Stimulated activated CD4-positive, alpha-beta T cell treated with anti-CD3 and anti-CD28 coated beads, Interleukin-12 subunit alpha, Interleukin-12 subunit beta, amount 100 ng/mL, for 48 hours (primary cell): ENCODE measurements at places on chromosomes 3 and 15.

GRCh38 chr3:39755100-39755499, 54.3 kb upstream of the MYRIP start:
- no peak for DNase-seq

- no peak for DNase-seq
These were observed 27.2 kb upstream of the PHLDB2 start for GRCh38 chr3:111831840-111832239.

GRCh38 chr3:104460477-104461406, 906.0 kb upstream of the ALCAM start:
- no peak for DNase-seq

- no peak for DNase-seq
These were observed 10.7 kb downstream of the CEP63 start for GRCh38 chr3:134496471-134497071.

- no peak for DNase-seq
These were observed 206.1 kb upstream of the UBE2E2 start for GRCh38 chr3:22996920-22997571.

DNA sequence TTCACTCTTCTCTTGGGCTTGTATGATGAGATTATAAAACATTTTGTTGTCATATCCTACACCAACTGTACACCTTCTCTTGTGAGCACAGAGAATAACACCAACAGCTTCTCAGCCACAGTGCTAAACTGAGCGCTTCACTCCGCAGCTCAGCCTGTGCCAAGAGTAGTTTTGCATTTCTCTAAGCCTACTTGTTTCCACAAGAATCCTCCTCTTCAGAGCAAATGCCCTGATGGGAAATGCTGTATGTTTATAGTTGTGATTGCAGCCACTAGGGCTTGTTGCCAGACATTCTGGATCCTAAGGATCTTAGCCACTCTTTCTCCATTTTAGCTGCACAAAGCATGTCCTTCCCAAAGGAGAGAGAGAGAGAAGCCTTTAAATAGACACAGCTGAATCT, 138.8 kb upstream of the PLXND1 start:
- DNase-seq, result no peak

GRCh38 chr3:164550857-164551256, 527.4 kb downstream of the SI start:
- no peak for DNase-seq

DNA sequence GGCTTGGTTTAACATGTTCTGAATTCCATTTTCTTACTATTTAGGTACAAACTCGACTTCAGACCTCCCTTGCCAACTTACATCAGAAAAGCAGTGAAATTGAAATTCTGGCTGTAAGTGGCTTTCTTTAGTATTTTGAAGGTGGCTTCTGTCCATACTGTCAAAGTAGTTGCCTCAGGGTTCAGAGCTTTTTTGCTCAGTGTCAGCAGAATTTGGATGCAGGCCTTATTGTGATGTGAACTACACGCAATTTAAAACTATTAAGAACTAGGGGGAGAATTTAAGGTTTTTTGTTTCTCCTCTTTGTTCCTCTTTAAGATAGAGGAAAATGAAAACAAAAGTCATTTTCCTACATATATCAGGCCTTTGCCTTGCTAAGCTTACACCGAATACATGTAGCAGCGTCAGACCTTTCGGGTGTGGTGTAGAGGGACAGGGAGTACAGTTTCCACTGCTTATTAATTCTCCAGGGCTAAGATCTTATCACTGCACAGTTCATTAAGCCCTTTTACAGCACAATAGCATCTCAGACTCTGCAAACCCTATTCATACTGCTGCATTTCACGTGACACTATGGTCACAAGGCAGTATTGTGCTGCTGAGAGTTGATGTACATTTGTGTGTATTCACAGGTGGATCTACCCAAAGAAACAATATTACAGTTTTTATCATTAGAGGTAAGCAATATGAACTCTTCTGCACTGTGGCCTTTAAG, 6.7 kb downstream of the SRP14 start:
- DNase-seq, result no peak

- DNase-seq, result no peak
These were observed 6.1 kb downstream of the GRAMD1C start for GRCh38 chr3:113844622-113845222.

DNA sequence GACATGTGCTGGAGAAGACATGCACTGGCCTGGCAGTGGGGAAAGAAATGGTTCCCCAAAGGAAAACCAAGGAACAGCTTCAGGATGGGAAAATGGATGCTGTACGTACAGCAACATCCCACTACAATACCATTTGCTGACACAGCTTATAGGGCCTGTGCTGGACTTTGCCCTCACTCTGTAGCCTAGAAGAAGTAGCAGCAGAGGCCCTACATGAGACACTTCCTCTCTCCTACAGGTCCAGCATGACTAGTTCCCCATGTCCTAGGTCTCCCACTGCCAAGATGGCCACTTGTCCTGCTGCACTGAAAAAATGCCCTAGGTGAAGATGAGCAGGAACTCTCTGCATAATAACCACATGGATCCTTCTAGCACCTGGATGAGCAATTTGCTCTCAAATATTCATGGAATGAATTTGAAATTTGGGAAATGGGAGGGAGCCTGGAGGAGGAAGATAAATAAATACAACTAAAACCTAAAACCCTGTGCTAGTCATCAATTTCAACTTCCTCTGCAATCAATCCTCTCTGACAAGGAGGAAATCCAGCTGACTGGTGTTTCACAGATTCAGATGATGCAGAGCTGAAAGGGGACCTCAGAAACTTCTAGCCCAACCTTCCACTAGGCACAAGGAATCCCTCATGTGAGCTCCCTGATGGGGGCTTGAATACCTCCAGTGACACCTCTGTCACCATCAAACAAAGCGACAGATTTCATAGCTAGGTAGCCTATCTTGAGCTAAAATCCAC, 514.3 kb upstream of the PPP2R3A start:
- DNase-seq, result no peak

- DNase-seq, result no peak
These were observed 11.3 kb upstream of the C3orf52 start for GRCh38 chr3:112074616-112075497.

DNA sequence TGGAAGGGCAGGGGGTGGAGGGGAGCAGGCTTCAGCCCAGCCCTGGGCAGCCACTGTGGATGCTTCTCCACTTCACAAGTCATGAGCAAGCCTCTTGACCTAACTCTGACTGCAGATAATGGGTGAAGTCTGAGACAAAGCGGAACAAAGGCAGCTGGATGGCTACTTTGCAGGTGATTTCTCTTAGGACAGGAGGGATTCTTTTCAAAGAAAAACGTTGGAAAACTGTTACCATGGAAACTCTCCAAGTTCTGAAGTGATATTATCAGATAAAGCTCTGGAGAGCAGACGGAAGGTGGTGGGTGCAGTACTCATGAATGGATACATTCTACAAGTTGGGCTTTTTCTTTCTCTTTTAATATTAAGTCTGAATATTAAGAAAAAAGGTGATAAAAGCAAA, 254.2 kb upstream of the SLCO3A1 start:
- DNase-seq, result no peak

GRCh38 chr3:54761637-54762036, 166.2 kb downstream of the LRTM1 start:
- no peak for DNase-seq

DNA sequence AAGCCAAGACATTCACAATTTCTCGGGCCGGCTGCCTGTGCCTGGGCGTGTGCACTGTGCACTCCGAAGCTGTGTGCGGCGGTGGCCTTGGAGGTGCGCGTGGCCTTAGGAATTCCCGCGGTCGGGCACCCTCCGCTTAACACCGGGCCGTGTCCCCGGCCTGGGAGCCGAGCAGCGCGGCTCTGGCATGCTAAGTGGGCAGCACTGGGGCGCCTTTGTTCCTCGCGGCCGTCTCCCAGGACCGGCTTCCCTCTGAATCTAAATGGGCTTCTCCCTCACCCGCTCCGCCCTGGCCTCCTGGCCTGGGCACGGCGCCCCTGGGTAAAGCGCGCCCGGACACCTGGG, 498 bp upstream of the ARNT2 start:
- DNase-seq, result no peak

- DNase-seq, result no peak
These were observed 66.0 kb downstream of the DNAJB8 start for GRCh38 chr3:128400671-128401070.

- no peak for DNase-seq
These were observed 66.8 kb downstream of the RPL39L start for GRCh38 chr3:187072511-187072910.

DNA sequence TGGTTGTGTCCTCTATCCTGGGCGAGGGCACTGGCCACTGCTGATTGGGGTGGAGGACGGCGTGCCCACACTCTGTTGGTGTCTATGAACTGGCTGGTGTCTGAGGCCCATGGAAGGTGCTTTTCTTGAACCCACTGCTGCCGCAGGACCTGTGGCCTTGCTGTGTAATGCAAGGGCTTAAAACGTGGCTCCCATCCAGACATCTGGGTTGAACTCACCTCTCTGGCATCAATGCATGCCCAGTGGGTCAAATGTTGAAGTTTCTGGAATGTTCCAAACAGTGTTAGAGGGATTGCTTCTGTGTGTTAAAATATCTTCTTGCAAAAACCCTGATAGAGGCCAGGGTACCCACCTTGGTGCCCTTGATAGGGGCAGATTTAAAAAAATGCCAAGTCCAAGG, 42.6 kb downstream of the FAM3D start:
- no peak for DNase-seq

DNA sequence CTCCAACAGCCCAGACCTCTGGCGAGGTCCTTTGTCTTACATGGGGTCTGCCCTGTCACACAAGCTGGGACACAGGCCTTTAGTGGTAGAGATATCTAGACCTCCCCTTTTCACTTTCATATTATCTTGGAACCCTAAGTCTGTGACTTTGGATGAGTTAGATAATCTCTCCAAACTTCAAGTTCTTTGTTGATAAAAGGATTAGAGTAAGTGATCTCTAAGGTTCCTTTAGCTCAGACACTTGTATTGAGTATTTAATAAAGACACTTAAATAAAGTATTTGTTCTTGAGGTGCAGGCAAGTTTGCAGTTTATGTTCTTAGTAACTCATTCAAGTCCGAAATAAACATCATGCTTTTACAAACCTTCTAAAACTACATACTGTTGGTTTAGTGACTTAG, 459.6 kb downstream of the SHQ1 start:
- DNase-seq, result no peak

DNA sequence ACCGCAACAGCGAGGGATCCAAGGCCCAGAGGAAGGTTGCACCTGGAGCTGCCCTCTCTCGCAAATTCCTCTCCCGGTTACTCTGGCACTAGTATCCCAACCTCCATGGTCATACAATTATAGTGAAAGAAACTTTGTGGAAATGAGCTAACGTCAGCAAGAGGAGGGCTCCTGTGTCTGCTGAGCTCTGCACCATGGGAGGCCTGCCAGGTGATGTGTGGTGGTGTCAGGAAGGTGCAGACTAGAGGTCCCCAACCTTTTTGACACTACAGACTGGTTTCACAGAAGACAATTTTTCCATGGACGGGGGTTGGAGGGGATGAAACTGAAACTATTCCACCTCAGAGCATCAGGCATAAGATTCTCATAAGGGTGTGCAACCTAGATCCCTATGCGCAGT, 13.2 kb upstream of the IQCF6 start:
- no peak for DNase-seq

DNA sequence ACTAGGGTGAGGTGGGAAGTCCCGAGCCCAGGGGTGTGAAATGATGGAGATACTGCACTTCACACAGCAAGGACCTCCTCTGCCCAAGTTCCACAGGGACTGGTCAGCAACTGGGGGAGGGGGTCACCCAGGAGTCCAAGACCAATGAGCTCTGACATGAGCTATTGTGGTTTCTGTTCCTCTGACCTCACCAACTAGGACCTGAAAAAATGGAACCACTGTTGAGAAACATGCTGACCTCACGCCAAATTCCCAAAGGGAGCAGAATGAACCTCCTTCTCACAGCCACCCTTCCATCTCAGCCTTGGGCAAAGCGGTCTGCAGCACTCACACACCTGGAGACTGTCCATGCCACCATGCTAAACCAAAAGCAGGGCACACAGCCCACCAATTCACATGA, 69.3 kb downstream of the LRIG1 start:
- no peak for DNase-seq

DNA sequence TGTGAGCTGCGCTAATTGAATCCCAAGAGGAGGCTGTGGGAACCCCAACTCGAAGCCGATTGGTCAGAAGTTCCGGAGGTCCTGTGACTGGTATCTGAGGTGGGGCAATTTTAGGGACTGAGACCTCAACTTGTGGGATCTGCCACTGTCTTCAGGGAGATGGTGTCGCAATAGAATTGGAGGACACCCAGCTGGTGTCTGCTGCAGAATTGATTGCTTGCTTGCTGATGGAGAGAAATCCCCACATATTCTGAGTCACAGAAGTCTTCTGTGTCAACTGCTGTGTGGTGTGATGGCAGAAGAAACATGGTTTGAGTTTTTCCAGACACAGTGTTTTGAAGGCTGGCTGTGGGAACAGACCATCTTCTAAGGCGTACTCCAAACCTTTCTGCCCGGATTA, 99.7 kb upstream of the PLXNA1 start:
- no peak for DNase-seq

GRCh38 chr3:172751175-172751704, 714 bp downstream of the ECT2 start:
- DNase-seq, result peak; percentile 1
